ENCODE measurements at places on chromosomes 11 and 22.
A peak's percentile ranks its signal among the peaks of the same experiment; 100 is the strongest.

GRCh38 chr22:43209971-43210370 lies 23.0 kb upstream of the TTLL12 start:
- DNase-seq = no peak

DNA sequence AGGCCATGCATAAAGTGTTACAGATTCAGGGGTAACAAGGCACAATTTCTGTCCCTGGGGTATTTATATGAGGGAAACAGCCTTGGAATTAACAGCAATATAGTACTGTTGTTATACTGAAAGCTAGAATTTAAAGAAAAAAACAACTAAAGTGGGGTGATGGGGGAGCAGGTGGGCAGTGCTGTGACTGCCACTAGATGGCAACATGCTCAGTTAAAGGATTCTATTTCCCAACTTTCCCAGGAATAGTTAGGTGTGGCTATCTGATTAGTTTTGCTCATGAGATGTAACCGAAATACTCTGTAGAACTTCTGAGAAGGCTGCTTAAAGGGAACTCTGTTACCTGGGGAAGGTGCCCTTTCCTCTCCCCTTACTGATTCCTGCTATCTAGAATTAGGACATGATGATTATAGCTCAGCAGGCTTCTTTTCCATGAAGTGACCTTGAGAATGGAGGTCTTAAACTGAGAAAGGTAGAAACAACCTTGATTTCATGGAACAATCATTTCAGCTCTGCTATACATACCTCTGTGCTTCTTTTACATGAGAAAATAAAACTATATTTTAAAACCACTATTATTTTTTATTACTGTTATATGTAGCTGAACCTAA lies 102.6 kb downstream of the RELT start:
- DNase-seq = no peak

- DNase-seq = peak; percentile 48
Observed at GRCh38 chr11:14414470-14415461, 55.8 kb upstream of the RRAS2 start.

DNA sequence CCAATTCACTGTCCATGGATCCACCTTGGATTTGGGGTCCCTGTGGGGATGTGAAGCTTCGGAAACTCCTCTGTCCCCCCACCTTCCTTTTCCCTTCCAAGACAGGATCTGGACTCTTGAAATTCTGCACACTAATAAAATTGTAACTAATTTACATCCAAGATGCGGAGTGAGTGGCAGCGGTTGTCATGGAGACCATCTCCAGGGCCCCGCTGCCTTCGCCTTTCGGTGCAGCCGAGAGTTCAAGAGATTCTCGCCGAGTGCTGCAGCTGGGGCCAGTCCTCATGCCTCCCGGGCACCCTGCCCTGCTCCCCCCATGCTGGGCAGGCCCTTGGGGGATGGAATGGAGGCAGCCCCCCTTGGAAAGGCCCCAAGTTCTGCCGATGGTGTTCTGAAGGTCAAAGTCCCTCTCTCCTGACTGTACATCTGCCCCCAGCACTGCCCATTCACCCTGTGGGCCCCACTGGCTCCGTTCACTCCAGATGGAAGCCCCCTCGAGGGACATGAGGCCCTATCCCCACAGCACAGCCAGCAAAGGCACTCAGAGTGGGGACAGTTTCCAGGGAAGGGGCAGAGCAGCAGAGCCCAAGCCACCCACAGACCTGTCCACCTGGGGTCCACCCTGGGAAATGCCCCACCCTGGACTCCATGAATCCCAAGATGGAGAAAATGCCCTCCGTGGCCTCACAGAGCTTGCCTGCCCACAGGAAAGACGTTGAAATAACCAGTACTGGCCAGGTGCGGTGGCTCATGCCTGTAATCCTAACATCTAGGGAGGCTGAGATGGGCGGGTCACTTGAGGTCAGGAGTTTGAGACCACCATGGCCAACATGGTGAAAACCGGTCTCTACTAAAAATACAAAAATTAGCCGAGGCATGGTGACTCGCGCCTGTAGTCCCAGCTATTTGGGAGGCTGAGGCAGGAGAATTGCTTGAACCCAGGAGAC lies 25.9 kb downstream of the IGLL1 start:
- DNase-seq = no peak

DNA sequence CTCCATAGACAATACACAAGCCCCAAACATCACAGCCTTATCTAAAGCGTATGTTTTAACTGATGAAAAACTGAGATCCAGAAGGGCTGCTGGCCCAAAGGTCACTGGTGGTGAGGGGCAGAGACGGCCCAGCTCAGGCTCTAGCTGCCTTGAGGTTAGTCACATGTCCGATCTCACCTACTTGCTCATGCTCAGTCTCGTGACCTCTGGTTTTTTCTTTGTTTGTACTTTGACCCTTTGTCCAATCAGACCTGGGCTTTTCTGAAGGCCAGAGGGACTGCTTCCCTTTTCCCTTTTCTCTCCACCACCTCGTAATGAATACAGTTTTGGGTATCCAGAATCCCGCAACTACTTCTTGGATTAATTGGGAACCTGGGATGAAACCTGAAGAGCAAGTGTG lies 28.6 kb downstream of the MMP20 start:
- no peak for DNase-seq

- DNase-seq = no peak
Observed at GRCh38 chr11:2378527-2379210, 1.6 kb downstream of the CD81 start.

GRCh38 chr11:71336996-71337754 lies 84.8 kb upstream of the SHANK2 start:
- DNase-seq = no peak

DNA sequence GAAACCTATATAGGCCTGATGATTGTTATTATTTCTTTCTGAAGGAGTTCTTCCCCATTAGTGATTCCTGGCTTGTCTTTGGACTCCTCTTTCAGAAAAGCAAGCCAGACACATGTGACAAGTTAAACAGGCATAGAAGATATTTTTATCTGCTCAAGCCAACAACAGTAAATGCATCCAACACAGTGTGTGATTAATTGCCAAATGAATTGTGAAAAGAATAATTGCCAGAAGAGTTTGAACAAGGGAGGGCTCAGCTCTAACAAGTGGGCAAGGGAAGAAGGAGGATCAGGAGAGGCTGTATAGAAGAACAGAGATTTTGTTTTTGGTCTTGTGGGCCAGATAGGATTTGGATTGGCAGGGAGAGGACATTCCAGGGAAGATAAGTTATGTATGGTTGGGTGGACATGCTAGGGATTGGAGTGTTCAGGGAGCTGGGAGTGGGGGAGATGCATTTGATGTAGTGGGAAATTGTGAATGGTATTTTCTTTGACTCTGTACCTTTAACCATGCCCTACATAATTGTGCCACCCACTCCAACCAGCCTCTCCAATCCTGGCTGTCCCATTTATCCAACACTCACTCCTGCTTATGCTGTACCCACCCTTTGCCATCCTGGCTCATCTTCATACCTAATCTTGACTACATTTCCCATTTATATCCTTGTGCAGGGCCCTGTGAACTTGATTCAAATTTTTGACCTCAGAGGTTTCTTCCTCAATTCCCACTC lies 172.8 kb downstream of the RRAS2 start:
- DNase-seq = no peak

GRCh38 chr11:79434283-79434682 lies 6.5 kb downstream of the TENM4 start:
- DNase-seq = no peak

DNA sequence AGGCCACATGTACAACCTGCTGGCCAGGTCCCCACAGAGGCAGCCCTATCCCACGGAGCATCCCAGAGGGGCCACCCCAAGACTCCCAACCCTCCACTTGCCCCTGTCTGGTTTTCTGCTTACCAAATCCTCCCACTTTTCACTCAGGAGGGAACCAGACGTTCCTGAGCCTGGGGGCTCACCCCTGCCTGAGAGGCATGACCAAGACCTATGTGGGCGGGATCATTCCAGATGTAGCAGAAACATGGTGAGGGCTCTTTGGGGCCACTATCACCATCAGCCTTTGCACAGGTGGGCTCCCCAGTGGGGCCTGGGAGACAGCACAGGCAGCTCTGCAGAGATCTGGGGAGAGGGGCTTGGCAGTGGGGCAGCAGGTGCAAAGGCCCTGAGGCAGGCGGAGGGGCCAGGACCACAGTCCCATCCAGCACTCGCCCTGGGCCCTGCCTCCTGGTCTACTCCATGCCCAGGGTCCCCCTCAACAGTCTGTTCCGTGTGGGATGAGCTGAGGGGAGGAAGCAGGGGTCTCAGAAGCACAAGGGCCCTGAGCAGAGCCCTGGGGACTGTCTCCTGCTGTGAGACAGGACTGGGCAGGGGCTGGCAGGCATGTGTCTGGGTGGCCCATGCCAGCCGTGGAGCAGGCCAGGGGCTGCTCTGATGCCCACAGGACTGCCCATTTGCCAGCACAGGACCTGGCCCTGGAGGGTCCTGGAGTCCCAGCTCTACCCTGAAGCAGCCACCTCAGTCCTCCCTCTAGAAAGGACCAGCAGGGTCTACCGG lies 9.4 kb downstream of the PIM3 start:
- no peak for DNase-seq

DNA sequence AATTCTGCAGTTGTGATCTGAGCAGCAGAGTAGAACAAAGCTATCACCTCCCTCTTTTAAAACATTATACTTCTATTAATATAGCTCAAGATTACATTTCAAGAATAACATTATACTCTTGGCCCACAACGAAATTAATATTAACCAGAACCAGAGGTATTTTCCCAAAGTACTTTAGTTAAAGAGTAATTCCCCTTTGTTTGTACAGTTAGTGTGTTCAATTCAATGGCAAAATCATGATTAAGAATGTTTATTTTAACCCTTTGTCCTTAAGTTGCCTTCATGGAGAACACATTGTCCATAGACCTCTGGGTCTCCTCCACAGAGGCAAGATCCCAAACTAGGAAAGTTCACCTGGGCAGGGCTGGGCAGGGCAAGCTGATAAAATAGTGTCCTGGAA lies 88.0 kb upstream of the CSNK2A3 start:
- DNase-seq = no peak

- DNase-seq = no peak
Observed at GRCh38 chr11:58629857-58630256, 7.4 kb downstream of the CNTF start.

DNA sequence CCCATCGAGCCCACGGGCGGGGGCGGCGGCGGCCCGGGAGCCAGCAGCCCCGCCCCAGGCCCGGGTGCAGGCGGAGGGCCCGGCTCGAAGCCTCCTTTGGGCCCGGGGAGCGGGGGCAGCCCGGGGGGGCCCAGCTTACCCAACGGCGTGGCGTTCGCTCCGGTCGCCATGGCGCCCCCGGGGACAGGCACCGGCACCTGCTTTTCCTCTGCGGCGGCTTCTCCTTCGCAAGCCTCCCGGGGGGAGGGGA lies 194 bp downstream of the SF1 start:
- DNase-seq = no peak

- DNase-seq = no peak
Observed at GRCh38 chr11:113693030-113693429, 13.1 kb downstream of the TMPRSS5 start.

DNA sequence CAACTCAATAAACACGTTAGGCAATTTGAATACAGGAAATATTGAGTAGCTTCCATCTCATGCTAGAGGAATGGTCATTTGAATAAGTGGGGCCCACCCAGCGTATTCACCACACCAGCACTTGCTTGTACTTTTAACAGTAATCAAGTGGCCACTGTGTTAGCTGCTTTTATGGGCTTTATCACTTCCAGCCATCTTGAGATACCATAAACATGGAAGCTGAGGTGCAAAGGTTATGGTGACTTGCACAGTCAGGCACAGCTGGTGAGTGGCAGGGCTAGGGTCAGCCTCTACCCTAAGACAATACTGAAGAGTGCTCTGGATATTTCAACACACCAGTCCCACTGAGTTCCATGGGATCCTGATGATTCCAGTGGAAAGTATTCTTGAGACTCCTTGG lies 6.7 kb downstream of the JOSD1 start:
- no peak for DNase-seq

- no peak for DNase-seq
Observed at GRCh38 chr22:19554834-19555404, 30.7 kb upstream of the CLDN5 start.

- DNase-seq = peak; percentile 18
Observed at GRCh38 chr11:71447791-71448256, 369 bp downstream of the DHCR7 start.

- no peak for DNase-seq
Observed at GRCh38 chr11:16012125-16012751, 344.1 kb downstream of the SOX6 start.

GRCh38 chr11:66878474-66878873 lies 21.6 kb downstream of the LRFN4 start:
- no peak for DNase-seq

- DNase-seq = no peak
Observed at GRCh38 chr22:48426466-48427380, 1401.0 kb downstream of the BRD1 start.

- no peak for DNase-seq
Observed at GRCh38 chr11:25441421-25441820, 890.5 kb upstream of the ANO3 start.

- no peak for DNase-seq
Observed at GRCh38 chr22:19892257-19892879, 37.7 kb upstream of the GNB1L start.

- DNase-seq = peak; percentile 31
Observed at GRCh38 chr11:61752117-61752924, at the start of gene MYRF. TSS of gene MYRF (plus strand) at chr11:61752636. CDS start at chr11:61752745, 109 bp downstream.

GRCh38 chr11:74326665-74327064 lies 15.2 kb upstream of the P4HA3 start:
- DNase-seq = no peak

DNA sequence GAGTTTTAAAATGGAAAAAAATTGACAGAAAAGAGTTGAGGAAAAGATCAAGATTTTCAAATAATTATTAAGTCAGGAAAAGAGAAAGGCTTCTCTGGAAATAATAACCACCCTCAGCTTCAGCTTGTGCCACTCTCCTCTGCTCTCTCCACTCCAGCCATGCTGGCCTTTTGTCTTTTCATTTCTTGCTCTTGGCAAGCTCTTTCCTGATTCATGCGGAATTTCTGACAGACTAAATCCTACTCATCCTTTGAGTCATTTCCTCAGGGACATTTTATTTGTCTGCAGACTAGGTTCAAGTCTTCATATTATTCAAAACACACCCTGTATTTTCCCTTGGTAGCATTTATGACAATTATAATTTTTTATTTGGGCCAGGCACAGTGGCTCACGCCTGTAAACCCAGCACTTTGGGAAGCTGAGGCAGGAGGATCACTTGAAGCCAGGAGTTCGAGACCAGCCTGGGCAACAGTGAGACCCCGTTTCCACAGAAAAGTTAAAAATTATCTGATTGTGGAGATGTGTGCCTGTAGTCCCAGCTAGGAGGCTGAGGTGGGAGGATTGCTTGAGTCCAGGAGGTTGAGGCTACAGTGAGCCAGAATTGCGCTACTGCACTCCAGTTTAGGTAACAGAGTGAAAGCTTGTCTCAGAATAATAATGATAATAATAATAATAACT lies 7.8 kb upstream of the P4HA3 start:
- no peak for DNase-seq

DNA sequence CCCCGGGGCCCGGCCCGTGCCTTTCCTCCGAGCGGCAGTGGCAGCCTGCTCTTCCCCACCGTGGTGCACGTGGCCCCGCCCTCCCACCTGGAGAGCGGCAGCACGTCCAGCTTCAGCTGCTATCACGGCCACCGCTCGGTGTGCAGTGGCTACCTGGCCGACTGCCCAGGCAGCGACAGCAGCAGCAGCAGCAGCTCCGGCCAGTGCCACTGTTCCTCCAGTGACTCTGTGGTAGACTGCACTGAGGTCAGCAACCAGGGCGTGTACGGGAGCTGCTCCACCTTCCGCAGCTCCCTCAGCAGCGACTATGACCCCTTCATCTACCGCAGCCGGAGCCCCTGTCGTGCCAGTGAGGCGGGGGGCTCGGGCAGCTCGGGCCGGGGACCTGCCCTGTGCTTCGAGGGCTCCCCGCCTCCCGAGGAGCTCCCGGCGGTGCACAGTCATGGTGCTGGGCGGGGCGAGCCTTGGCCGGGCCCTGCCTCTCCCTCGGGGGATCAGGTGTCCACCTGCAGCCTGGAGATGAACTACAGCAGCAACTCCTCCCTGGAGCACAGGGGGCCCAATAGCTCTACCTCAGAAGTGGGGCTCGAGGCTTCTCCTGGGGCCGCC lies 11.9 kb downstream of the C22orf31 start:
- no peak for DNase-seq
